CD8-positive, alpha-beta T cell (primary cell): ENCODE measurements at places on chromosomes 3 and 15. TPM values are rescaled to one million over a fixed set of nuclear protein-coding genes. Genes with fewer than 3 reads are reported as not detected.

CATSPER2 gene
- 5.5 TPM for total RNA-seq

DNA sequence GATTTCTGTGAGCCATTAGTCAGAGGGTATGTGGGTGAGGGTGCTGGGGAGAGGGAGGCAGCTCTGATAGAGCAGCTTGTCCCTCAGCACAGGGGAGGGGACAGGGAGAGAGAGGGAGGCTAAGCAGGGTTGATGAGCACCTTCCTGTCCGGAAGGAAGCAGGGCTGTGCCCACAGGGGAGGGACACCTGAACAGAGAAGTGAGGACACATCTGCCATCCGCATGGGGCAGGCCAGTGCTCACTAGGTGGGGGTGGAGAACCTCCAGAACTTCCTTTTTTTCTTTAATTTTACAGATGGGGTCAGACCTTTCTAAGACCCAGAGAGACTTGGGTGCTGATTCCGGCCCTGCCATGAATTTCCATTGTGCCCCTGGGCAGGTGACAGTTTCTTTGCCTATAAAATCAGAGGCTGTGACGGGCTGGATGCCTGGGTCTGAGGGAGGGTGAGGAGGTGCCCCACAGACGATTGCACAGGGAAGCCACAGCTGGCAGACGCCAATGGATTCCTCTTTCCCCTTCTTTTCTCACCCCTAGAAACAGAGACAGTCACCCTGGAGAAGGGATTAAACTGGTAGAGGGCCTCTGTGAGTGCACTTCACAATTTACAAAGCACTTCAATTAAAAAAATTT, 4.1 kb upstream of the TGM5 start:
- DNase-seq = peak; percentile 43

GRCh38 chr3:145906301-145906700, 254.7 kb downstream of the PLOD2 start:
- no peak for DNase-seq

DNA sequence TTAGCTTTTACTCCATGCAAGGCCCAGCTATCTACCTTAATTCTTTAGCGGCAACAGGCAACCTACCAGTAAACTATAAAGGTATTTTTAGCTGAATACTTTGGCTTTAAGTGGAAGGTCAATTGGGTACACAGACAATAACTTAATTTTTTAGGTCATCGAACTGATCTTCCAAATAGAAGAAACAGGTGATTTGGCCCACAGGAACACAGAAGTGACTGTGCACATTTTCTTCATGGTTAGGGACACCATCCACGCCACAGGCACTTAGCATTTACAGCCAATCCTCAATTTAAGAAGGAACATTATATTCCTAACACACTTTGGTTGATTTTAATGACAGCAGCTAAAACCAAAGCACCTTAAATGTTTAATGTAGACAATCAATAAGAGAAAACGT, 1.9 kb downstream of the ARPP19 start:
- no peak for DNase-seq

GRCh38 chr15:63827113-63827512, 6.6 kb downstream of the HERC1 start:
- DNase-seq = no peak

ETFA gene
- total RNA-seq = 18.0 TPM

DNA sequence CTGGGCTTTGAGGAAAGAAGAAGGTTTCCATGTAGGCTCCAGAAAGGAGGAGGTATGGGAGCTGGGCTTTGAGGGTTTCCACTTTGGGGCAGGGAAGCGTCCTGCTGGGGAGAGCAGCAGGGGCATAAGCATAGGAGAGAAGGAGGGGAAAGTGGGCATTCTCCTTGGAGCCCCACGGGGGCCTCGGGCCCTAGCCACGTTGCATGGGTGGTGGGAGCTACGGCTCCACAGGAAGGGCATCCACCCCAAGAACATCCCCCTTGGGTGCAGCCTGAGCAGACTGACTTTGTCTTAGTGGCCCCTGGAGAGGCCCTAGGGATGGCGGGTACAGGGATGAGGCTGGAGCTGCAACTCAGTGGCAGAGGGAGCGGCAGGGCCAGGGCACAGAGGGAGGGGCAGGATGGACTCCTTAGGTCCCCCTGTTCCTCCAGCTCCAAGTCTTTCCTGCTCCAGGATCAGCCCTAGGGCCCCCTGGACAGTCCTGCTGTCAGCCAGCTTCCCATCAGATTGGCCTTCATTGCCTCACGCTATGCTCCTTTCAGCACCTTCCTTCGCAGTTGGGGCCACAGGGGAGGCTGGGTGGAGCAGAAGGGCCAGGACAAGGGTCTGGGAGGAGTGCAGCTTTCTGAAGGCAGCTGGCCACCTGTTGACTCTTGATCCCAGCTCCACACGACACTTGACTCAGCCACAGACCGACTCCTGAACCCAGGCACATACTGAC, 22.9 kb downstream of the PRR20G start:
- DNase-seq = no peak

WDR76 gene
- total RNA-seq = 3.9 TPM

DNA sequence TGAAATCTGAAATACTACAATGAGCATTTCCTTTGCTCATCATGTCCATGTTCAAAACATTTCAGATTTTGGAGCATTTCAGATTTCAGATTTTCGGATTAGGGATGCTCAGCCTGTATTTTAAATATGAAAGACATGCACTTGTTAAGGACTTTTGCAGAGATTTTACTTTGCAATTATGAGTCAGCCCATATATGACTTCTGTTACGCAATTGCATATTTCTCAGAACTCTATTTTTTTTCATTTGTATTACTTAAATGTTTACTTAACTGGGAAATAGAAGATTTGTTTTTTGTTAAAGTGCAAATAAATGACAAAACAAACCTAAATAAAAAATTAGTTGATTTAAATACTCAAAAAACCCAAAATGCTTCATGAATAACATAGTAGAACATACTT, 376.2 kb downstream of the ZBTB20 start:
- DNase-seq = no peak

DNA sequence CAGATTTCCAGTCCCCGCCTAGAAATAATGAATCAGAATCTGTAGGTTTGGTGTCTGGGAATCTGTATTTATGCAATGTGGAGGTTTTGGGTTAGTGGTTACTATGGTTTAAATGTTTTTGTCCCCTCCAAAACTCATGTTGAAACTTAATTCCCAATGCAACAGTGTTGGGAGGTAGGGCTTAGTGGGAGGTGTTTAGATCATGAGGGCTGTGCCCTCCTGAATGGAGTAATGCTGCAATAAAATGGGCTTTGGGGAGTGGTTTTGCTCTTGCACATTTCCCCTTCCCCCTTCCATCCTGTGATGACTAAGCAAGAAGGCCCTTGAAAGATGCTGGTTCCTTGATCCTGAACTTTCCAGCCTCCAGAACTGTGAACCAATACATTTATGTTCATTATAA, 9.2 kb upstream of the RFC4 start:
- DNase-seq = no peak

ACAD11 gene
- 30.0 TPM for total RNA-seq

GRCh38 chr15:67033012-67033411, 32.4 kb upstream of the SMAD3 start:
- DNase-seq = no peak

- no peak for DNase-seq
Measured at GRCh38 chr3:153290268-153291015, 128.4 kb downstream of the RAP2B start.

- no peak for DNase-seq
Measured at GRCh38 chr3:133197619-133198018, 159.4 kb downstream of the TMEM108 start.

ABHD17C gene
- total RNA-seq = 0.75 TPM

GRCh38 chr15:101070502-101071273, 151.5 kb downstream of the LRRK1 start:
- no peak for DNase-seq

LIPC gene
- total RNA-seq = 0.86 TPM

DNA sequence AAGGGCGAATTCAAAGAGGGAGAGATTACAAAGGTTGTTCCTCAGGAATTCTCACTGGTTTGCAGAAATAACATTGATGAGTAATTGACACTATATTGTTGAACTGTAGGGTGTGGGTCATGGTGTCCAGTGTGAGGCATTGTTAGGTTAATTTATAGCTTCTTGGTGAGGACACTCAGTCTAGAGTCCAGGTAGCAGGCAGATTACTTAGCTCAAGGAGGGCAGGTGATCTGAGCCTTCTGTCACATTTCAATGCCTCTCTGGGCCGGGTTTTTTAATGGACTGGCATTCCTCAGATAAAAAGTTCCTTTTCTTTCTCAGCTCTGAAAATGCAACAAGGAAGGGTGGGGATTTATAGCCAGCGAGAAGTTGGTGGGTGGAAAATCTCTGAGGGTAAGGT, 194.2 kb upstream of the PROK2 start:
- DNase-seq = no peak

RFTN1 gene
- 75.2 TPM for total RNA-seq

- peak; percentile 76 for DNase-seq
Measured at GRCh38 chr3:48504051-48504946, at the start of gene SHISA5. SHISA5 (minus strand) TSS chr3:48504174; CDS start chr3:48504094, 80 bp downstream.

C15orf61 gene
- 11.2 TPM for total RNA-seq

SEMA7A gene
- 9.4 TPM for total RNA-seq

GRCh38 chr3:123733341-123733740, 148.5 kb upstream of the HACD2 start:
- DNase-seq = no peak

ARHGEF26 gene
- not detected for total RNA-seq

CCR9 gene
- total RNA-seq = 23.4 TPM

- no peak for DNase-seq
Measured at GRCh38 chr3:41651718-41652117, 310.2 kb downstream of the ULK4 start.

LRRC58 gene
- total RNA-seq = 16.1 TPM

INSYN1 gene
- not detected for total RNA-seq
